ENCODE measurements at places on chromosomes 4 and X.

- DNase-seq, result no peak
Measured at GRCh38 chr4:177975315-177975987, 533.2 kb upstream of the AGA start.

DNA sequence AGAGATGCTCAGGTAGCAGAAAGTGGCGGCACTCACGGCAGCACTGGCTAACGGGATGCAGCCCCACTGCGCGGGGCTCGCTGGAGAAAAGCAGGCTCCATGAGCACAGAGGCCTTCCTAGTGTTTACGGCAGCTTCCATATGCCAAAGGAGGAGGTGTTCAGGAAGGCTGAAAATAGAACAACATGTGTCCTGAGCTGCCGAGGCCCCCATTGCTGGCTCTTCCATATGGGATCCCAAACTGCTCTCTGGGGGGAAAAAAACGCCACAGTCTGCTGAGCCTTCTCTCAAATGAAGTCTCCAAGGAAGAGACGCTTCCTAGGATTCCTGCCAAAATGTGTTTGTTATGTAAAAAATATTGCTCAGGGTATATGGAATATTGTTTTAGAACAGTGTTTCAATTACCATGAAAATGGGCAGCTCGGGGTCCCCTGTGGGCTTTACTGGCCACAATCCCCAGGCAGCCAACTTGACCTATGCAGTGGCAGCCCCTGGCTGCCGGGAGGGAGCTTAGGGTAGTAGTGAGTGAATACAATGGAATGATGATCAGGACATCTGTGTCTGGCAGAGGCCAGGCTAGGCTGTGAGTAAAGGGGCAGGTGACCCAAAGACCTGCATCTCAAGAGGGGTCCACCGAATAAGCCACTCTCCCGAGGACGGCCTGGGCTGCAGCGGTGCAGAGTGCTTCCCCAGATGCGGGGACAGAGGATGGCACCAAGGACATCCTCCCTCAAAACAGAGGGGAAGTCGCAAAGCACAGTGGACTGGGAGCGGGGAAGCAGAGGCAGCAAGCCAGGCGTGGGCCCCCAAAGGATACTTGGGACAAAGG, 170.1 kb downstream of the AFAP1 start:
- no peak for DNase-seq

DNA sequence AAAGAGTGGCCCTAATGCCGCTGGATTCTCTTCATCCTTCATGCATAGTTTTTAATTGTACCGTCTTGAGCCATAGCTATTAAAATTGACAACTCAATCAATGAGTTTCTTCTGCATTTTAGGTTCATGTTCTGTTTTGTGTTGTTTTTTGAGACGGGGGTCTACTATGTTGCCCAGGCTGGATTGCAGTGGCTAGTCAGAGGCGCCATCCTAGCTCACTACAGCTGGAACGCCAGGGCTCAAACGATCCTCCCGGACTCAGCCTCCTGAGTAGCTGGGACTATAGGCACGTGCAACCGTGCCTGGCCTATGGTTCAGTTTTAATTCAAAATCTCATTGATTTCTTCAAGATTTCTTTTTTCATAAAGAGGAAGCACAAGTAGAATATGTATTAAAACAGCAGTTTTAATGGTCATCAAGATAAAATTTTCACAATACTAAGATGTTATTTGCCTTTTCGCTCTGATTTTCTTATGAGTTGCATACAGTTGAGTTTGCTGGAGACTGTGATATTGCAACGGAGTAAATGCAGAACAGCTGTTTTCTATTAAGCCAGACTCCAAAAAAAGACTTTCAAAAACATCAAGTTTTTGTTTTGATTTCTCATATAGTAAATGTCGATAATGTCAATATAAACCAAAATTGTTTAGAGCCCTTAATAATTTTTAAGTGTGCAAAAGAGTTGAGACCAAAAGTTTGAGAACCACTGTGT, 1.1 kb upstream of the STX18 start:
- no peak for DNase-seq

DNA sequence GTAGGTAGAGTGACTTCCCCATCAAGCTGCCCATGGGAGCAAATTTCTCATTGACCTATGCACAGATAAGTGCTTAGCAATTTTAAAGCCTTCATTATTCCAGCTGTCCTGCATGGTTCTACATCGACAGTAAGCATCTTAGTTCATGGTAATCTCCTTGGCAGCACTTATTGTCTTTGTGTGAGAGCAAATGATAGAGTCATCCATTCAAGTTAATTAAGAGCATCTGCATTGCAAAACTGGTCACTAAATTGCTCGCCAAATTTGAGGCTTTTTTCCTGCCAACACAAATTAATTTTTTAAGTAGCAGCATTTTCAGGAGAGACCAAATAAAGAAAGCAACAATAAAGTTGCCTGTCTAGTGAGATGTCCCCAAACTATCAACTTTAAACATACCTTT, 76.7 kb downstream of the SH3BGRL start:
- no peak for DNase-seq

DNA sequence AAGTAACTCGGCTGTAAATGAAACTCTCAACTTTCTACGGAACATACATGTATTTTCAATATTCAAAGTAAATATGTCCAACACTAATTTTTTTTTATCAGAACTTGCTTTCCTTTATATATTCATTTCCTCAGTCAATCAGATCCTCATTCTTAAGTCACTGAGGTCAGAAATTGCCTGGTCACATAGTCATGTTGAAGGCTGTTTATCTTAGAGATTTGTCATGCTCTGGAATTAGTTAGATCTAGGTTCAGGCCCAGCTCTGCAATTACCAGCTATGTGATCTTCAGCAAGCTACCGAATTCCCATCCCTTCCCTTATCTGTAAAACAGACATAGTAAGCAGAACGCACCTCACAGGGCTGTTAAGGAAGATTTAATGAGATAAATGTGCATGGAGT, 228.8 kb downstream of the SPCS3 start:
- no peak for DNase-seq

DNA sequence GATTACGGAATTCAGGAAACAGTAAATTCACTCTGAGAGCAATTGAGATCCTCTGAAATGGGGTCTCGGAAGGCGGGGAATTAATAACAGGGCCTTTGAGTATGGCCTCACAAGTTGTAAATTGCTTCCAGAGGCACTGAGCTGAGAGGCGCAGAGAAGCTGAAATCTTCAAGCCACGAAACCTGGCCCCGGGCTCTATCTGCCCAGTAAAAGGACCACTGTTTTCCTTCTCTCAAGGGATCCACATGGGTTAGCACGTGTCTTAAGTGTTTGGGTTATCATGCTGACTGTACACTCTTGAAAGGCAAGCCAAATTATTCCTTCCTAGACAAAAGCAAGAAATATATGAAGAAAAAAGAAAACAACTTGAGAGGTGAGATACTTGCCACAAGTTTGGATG, 1012.9 kb upstream of the FTHL17 start:
- no peak for DNase-seq

DNA sequence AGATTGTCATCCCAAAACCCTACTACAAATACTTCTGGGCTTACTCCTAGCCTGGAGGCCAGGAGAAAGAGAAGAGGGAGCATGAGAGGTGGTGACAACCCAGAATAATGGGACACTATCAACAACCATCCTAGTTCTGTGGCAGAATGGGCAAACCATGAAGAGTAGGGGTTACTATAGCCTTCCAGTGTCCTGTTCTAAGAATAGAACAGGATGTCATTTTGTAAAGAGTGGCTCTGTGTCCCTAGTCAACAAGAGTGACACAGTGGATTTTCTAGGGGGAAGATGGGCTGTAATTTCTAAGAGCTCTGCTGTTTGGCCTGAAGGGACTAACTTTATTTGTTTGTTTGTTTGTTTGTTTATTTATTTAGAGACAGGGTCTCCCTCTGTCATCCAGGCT, 136.0 kb downstream of the PLS3 start:
- DNase-seq, result no peak

- DNase-seq, result peak; percentile 47
Measured at GRCh38 chr4:76989391-76990061, 40.0 kb downstream of the SEPTIN11 start.

DNA sequence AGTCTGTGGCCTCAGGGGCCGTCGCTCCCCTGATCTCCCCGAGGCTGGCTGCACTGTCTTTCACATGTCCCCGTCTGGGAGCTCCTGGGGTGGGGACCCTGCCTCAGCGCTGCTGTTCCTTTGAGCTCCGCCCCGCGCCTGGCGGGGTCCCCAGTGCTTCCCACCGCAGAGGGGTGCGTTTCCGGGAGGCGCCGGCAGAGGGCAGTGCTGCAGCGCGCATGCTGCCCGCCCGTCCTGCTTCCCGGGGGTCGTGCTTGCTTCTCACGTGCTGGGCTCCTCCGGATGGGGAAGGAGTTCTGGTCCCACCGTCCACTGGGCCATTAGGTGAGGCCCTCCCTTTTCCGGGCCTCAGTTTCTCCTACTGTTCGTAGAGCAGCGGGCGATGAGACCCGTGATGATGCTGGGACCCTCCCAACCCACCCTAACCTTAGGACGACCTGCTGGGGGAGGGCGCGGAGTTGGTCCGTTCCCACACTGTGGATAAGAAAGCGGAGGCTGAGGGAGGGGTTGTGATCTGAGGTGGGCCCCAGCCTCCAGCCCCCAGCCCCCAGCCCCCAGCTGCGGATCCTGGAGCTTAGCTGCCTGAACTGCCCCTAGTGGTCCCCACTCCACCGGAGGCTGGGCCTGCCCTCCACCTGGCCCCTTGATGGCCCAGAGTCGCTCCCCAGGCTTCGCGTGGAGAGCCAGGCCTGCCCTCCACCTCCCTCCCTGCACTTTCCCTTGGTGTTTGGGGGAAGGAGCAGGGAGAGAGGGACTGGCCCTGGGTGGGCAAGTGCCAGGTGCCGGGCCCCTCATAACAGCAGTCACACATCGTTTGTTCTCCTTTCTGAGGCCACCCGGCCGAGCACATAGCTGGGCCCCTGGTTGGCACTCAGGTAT, 15.3 kb downstream of the CPZ start:
- peak; percentile 4 for DNase-seq

DNA sequence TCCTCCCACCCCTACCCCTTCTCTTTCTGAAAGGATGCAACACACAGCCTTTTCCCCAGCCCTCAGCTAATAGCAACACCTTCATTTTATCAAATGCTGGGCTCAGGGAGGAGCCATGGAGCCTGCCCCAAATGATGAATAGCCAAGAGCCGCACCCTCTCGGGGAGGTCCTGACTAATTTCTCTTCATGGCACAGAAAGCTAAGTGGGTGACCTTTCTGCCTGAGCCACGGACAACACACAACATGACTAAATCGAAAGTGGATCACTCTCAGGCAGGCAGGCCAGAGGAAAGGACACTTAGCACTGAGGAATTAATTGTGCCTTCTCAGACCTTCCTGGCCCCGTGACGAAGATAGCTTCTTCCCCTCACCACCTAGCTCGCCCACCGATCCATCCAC, 165.1 kb upstream of the RAI2 start:
- no peak for DNase-seq

DNA sequence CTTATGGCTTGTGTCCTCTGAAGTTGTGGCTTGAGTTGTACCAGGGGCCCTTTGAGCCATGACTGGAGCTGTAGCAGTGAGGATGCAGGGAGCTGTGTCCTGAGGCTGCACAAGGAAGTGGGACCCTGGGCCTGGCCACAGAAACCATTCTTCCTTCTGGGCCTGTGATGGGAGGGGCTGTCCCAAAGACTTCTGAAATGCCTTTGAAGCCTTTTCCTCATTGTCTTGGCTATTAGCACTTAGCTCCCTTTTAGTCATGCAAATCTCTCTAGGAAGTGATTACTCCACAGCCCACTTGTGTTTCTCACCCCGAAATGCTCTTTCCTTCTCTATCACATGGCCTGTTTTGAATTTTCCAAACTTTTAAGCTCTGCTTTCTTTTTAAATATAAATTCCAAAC, 92.4 kb downstream of the FHDC1 start:
- no peak for DNase-seq

DNA sequence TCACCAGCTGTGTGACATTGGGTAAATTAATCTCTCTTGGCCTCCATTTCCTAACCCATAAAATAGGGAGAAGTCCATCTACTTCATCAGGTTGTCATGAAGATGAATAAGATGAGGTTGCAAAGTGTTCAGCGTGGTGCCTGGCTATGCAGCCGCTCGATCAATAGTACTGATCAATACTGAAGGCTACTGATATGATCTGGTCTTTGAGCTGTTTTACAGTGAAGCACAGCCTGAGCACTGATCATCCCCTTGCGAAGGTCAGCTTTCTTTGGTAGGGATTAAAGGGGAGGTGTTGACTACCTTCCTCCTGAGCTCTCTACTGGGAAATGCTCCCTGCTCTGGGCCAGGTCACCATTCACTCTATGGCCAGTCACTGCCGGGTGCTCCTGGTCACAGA, 108.4 kb upstream of the NOCT start:
- DNase-seq, result no peak

DNA sequence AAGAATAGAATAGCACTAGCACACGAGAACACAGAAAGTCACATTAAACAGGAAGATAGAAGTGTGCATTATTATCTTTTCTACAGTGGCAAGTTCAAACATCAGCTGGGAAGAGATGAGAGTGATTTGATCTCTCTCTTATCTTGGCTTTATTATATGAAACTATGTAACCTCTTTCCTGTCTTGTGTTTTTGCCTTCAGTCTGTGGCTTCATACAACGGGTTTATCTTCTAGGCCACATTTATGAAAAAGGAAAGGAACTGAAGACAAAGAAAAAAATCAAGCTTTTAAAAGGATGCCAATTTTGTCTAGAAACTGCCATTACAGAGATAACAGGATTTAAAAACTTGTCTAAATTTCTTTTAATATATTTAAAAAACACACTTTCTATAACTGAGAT, 983.6 kb downstream of the RPA4 start:
- DNase-seq, result no peak

- DNase-seq, result no peak
Measured at GRCh38 chr4:26081795-26082498, 167.9 kb downstream of the SMIM20 start.

DNA sequence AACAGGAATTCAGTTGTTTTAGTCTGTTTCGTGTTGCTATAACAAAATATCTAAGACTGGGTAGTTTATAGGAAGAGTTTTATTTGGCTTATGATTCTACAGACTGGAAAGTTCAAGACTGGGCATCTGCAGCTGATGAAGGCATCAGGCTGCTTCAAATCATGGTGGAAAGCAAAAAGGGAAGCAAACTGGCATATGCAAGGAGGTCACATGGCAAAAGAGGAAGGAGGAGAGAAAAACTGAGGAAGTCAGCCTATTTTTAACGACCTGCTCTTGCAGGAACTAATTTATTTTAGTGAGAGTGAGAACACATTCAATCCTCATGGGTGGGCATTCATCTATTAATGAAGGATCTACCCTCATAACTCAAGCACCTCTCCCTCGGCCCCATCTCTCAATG, 363.1 kb upstream of the HS3ST1 start:
- DNase-seq, result no peak

Data from stimulated activated CD8-positive, alpha-beta memory T cell treated with anti-CD3 and anti-CD28 coated beads, Interleukin-12 subunit alpha, Interleukin-12 subunit beta, amount 100 ng/mL, for 1 hour (primary cell).